ENCODE measurements at places on chromosomes 4 and X.

DNA sequence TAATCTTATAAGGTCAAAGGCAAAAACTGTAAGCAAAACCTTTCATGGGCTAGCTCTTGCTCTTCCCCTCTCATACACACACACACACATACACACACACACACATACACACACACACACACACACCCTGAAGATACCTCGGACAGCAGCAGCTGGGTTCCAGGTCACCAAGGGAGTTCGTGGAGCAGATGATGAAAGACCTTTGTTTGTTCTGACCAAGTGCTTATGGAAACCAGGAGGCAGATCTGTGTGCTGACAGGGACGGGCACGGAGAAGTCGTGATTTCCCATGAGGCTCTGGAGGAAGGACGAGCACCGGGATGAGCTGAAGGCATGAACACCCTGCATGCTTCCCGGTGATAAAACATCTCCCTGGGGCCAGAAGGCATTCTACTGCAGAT is 35.4 kb upstream of the CRMP1 start:
- no peak for DNase-seq

- DNase-seq, result no peak
Measured at GRCh38 chr4:122715221-122715620, 17.3 kb upstream of the BBS12 start.

DNA sequence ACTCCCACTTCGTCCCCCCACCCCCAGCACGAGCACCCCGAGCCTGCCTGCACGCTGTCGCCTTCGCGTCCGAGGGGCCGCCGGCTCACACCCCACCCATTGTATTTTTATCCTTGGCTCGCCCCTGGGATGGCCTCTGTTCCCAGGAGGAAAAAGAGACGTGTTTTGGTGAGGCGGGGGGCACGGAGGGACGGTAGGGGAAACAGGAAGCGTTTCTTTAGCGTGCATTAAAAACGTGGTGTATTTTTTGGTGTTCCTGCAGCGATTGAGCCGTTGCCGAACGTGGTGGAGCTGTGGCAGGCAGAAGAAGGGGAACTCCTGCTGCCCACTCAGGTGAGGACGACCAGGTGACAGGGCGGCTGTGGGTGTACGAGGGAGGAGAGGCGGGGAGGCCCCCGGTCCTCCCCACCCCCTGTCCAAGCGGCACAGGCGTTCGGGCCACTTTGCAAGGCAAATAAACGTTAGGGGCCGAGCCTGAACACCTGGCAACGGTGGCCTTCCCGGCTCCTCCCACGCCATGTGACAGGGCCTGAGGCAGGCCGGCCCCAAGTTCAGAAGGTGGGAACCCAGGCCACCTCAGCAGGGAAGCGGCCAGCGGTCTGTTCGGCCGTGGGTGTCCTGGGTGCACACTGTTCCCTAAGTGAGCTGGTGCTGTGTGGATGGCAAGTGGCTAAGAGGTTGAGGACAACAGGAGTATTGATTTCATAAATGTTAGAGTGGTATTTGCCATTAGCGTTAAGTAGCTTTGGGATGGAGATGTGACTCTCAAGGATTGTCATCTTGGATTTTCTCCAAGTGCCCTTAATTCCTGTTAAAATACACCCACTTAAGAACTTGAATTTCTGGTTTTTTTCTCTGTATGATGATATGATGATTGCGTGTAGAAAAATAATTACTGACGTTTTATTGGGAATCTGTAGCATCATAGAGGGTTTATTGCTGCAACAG is 1.1 kb downstream of the TMEM131L start:
- DNase-seq, result no peak

GRCh38 chr4:8768357-8768999 is 103.2 kb downstream of the HMX1 start:
- no peak for DNase-seq

GRCh38 chr4:171017593-171017992 is 795.6 kb upstream of the GALNTL6 start:
- no peak for DNase-seq

DNA sequence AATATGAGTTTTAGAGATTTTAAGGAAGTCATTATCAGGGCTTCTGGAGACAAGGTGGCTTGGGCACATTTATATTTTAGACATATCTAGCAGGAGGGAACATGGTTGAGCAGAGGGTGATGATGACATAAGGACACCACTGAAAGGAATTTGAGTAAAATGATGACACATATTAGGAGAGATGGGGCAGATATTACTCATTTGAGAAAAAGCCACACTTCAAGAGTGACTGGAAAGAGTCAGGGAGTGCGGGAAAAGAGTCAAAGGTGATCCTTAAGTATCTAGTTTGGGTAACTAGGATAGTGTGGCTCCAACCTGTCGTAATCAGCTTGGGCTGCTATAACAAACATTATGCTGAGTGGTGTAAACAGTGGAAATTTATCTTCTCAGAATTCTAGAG is 377.7 kb downstream of the PACRGL start:
- no peak for DNase-seq

DNA sequence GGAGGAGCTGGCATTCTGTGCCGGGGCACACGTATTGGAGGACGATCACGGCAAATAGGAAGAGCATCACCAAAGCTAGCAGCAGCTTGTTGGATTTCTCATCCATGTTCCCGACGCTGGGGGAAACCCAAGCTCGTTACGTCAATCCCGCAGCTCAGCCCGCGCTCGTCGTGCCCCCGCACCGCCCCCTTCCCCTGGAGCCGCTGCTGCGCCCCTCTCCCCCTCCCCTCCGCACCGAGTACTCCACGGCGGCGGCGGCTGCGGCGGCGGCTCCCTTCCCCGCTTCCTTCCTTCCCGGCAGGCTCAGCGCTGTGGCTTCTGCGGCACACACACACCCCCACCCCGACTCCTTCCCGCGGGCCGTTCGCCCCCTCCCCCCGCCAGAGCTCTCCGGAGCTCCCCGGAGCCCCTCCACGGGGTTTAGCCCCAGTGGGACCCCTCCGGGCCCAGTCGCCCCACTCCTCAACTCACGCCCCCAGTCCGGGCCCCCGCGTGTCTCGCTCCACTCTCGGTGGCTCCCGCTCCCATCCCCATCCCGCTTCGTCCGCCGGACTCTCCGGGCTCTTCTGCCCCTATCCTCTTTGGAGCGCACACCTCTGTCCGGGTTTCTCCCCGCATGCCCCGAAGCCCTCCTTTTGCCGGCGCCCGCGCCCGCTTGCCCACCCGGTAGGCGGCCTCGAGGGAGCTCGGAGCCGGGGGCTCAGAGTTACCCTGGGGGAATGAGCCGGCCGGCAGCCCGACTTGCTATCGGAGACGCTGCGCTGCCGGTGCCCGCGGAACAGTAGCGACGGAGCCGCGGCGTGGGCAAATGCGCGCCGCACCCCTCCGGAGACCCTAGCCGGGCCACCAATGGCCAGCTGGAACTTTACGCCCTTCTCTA is 978 bp downstream of the HS6ST2 start:
- no peak for DNase-seq

GRCh38 chr4:142474398-142475087 is 371.6 kb downstream of the INPP4B start:
- DNase-seq, result no peak

DNA sequence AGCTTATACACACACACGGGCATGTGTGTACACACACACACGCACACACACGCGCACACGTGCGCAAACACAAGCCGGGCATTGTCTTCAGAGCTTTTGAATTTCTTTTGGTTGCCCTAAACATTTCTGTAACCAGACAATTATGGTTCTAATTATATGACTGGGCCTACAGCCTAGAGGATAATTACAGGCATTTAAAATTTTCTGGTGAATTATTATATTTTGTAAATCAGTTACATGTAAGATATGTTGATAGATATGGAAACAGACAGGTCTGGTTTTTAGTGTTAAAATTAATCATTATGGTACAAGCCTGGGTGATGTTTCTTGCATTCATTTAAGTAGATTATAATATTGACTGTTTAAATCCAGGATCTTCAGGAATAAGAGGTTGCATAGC is 1120.5 kb downstream of the ADGRL3 start:
- no peak for DNase-seq

- no peak for DNase-seq
Measured at GRCh38 chr4:134089885-134090284, 111.7 kb downstream of the PABPC4L start.

- no peak for DNase-seq
Measured at GRCh38 chr4:853416-853781, 27.5 kb upstream of the CPLX1 start.
